PC-9 (cell line): ENCODE measurements at places on chromosomes 4 and X. TPM values are rescaled to one million over a fixed set of nuclear protein-coding genes. Genes with fewer than 3 reads are reported as not detected.

The HPSE gene
- 4.4 and 6.6 TPM in 2 replicates for total RNA-seq

The TMEM144 gene
- total RNA-seq = 9.2 and 13.4 TPM in 2 replicates

The GLRA3 gene
- total RNA-seq = 0.39 TPM in 1 of 2 replicates, not detected in the other

The RBMXL3 gene
- not detected in 2 replicates for total RNA-seq

The TIGD4 gene
- total RNA-seq = 0.35 and 0.70 TPM in 2 replicates

The MAGEA3 gene
- 133 and 135 TPM in 2 replicates for total RNA-seq

The SMIM43 gene
- not detected in 2 replicates for total RNA-seq

The TBX22 gene
- total RNA-seq = not detected in 2 replicates

The MID1 gene
- total RNA-seq = 57.0 and 79.5 TPM in 2 replicates

The CSN1S1 gene
- total RNA-seq = not detected in 2 replicates

The SLC10A4 gene
- total RNA-seq = 0.23 TPM in 1 of 2 replicates, not detected in the other

The CYBB gene
- total RNA-seq = 0.13 and 0.31 TPM in 2 replicates

DNA sequence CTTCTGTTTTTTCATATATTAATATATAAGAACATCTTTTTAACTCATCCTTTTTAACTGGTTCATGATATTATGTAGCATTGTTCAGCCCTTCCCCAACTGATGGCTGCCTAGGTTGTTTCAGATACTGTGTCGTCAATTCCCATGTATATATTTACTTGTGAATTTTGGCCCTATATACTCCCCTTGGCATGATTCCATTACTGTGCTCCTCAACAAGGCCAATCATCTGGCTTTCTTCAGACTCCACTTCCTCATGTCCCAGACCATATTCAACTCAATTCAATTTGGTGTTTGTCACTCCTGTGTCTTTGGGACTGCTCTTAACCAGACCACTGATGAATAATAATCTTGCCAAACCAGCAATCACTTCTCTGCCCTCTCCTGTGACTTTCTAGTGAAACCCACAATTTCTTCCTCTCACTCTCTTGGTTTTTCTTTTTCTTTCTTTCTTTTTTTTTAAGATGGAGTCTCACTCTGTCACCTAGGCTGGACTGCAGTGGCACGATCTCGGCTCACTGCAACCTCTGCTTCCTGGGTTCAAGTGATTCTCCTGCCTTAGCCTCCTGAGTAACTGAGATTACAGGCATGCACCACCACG is 2.7 kb upstream of the WDR45 start:
- H3K27me3 ChIP-seq = no peaks in the 10 kb centered on the region
- no peaks in the 10 kb centered on the region for H3K4me1 ChIP-seq
- H3K27ac ChIP-seq = no peak overlapping the region

DNA sequence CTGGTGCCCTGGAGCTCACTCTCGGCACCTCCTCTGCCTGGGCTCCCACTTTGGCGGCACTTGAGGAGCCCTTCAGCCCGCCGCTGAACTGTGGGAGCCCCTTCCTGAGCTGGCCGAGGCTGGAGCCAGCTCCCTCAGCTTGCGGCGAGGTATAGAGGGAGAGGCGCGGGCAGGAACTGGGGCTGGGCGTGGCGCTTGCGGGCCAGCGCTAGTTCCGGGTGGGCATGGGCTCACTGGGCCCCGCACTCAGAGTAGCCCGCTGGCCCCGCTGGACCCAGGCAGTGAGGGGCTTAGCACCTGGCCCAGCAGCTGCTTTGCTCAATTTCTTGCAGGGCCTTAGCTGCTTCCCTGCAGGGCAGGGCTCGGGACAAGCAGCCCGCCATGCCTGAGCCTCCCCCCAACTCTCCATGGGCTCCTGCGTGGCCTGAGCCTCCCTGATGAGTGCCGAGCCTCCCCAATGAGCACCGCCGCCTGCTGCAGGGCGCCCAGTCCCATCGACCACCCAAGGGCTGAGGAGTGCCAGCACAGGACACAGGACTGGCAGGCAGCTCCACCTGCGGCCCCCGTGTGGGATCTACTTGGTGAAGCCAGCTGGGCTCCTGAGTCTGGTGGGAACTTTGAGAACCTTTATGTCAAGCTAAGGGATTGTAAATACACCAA is 26.7 kb upstream of the FAM90A26 start:
- no peak overlapping the region for H3K4me3 ChIP-seq
- H3K27me3 ChIP-seq = no peaks in the 10 kb centered on the region
- H3K4me1 ChIP-seq = no peaks in the 10 kb centered on the region

DNA sequence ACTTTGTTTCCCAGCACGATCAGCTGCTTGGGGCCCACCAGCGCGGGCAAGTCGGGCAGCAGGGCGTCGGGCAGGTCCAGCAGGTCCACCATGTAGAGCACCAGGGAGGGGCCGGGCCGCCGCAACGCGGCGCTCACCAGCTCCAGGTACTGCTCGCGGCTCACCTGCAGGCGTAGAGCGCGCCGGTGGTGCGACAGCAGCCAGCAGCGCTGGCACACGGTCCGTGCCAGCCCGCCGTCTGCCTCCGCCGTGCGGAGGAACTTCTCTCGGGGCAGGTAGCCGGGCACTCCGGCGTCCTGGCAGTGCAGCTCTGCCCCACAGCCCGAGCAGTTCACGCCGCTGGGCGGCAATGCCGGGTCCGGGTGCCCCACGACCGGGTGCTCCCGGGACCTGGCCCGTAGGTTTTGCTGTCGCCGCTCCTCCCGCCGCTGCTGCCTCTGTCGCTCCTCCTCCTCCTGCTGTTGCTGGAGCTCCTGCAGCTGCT is 527 bp downstream of the NOA1 start:
- peak; percentile 62 for DNase-seq
- peaks cover 25% of the 10 kb centered on the region for H3K4me1 ChIP-seq
- peaks cover 21% of the 10 kb centered on the region for H3K36me3 ChIP-seq
- H3K27me3 ChIP-seq = no peaks in the 10 kb centered on the region
- H3K4me3 ChIP-seq = peak overlapping the region; percentile 91
- peak overlapping the region; percentile 84; the same call in 1 of the 2 replicates for H3K27ac ChIP-seq

DNA sequence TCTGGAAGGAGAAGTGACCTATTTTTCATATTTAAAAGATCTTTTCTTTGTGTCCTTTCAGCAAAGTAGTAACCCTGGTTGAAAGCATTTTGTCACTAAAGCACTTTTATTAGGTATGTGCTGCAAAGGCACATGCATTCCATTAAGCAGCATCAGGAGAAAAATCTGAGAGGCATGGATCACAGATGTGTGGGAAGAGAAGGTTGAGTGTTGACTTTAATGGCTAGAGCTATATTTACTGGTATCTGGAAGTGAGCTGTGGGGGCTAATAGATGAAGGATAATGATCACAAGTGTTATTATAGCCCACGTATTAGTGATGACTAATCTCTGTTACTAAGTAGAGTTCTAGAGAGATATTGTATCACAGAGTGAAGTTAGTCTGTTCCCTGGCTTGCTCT is 1520.7 kb downstream of the ARAP2 start:
- H3K27me3 ChIP-seq = no peaks in the 10 kb centered on the region
- no peaks in the 10 kb centered on the region for H3K36me3 ChIP-seq
- H3K4me1 ChIP-seq = no peaks in the 10 kb centered on the region
- no peak overlapping the region for H3K27ac ChIP-seq

DNA sequence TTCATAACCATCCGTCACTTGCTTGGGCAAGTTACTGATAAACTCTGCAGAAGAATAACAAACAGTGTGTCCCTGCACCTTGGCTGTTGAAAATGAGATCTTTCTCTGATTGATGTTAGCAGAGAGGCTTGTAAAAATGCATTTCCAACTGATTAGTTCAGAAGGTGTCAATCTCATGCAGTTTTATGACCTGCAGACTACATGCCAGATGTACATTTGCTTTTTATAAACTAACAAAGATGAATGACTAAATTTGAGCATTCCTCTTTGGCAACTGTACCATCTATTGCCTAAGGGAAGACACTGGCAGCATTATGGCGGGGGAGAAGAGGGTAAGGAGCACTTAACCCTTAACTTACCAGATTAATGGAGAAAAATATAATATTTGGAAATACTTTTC is 192.8 kb downstream of the DCTD start:
- no peak for DNase-seq
- no peaks in the 10 kb centered on the region for H3K36me3 ChIP-seq
- H3K27me3 ChIP-seq = peaks cover 33% of the 10 kb centered on the region
- no peaks in the 10 kb centered on the region for H3K4me1 ChIP-seq
- H3K4me3 ChIP-seq = no peak overlapping the region

GRCh38 chrX:134688031-134688823 is 30.0 kb upstream of the PLAC1 start:
- no peaks in the 10 kb centered on the region for H3K27me3 ChIP-seq
- no peaks in the 10 kb centered on the region for H3K36me3 ChIP-seq
- DNase-seq = no peak
- peaks cover 8% of the 10 kb centered on the region; the same call in 1 of the 2 replicates for H3K4me1 ChIP-seq
- H3K27ac ChIP-seq = no peak overlapping the region
- H3K4me3 ChIP-seq = no peak overlapping the region

GRCh38 chrX:129980001-129980401 is 2.4 kb upstream of the BCORL1 start:
- peak; percentile 17 for DNase-seq
- no peak overlapping the region for H3K27ac ChIP-seq
- 0 out of 2 replicates have a peak, but pooled peaks cover 5% of the 10 kb centered on the region for H3K4me1 ChIP-seq
- H3K36me3 ChIP-seq = no peaks in the 10 kb centered on the region

DNA sequence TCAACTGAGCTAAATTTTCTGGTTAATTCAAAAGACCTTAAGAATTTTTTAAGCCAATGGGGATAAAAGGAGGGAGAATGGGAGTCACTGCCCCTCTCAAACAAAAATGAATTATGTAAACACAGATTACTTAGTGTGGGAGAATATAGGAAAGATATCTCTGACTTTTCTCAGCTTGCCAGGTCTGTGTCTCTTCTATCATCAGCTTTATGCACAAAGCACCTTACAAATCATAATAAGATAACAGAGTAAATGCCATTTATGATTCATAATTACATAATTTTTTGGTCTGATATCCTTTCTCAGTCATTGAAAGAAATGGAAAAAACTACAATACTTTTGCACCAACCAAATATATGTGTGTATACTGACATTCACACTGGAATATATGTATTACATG is 604.6 kb upstream of the FAM241A start:
- no peak overlapping the region for H3K4me3 ChIP-seq
- H3K27ac ChIP-seq = no peak overlapping the region
- H3K4me1 ChIP-seq = no peaks in the 10 kb centered on the region
- no peaks in the 10 kb centered on the region for H3K27me3 ChIP-seq
- no peaks in the 10 kb centered on the region for H3K36me3 ChIP-seq
- DNase-seq = no peak

- H3K27me3 ChIP-seq = no peaks in the 10 kb centered on the region
- H3K36me3 ChIP-seq = no peaks in the 10 kb centered on the region
- H3K27ac ChIP-seq = no peak overlapping the region
Observed at GRCh38 chr4:102632241-102633065, 128.3 kb downstream of the MANBA start.

DNA sequence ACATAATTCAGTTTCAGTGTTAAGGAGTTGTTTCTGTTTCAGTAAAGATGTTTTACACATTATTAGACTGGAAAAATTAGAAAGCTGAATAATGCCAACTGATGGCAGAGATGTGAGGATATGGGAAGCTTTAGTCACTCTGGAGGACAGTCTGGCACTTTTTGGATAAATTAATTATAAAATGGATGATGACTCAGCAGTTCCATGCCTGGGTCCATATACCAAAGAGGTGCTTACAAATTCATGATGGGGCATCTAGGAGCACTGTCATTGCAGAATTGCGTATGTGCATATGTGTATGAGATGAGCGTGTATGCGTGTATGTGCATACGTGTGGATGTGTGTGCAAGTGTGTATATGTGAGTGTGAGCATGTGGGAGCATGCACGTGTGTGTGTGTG is 31.2 kb upstream of the ANKRD50 start:
- no peak overlapping the region for H3K4me3 ChIP-seq
- no peak for DNase-seq
- H3K36me3 ChIP-seq = no peaks in the 10 kb centered on the region
- no peak overlapping the region for H3K27ac ChIP-seq
- no peaks in the 10 kb centered on the region for H3K27me3 ChIP-seq
- no peaks in the 10 kb centered on the region for H3K4me1 ChIP-seq

GRCh38 chr4:106063009-106063408 is 167.7 kb downstream of the NPNT start:
- 0 out of 2 replicates have a peak overlapping the region, but pooled peaks have one; percentile 26 for H3K27ac ChIP-seq
- H3K4me3 ChIP-seq = no peak overlapping the region
- peak; percentile 61 for DNase-seq
- H3K36me3 ChIP-seq = no peaks in the 10 kb centered on the region
- H3K4me1 ChIP-seq = peaks cover 15% of the 10 kb centered on the region

DNA sequence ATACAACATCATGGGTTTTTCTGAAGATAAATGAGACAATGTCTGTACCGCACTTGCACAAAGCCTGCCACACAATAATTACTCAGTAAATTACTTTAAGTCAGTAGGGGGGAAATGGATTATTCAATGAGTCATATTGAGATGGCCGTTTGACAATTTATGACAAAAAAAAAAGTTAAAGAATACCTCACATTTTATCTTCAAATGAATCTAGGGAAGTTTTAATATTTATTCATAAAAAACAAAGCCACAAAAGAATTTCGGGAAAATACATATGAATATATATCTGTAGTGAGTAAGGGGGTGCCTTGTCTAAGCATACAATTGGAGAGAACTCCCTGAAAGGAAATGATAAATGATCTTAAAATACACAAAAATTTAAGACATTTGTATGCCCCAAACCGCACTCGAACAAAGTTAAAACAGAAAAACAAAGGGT is 197.0 kb upstream of the SLC7A11 start:
- no peaks in the 10 kb centered on the region for H3K4me1 ChIP-seq
- no peak for DNase-seq
- no peak overlapping the region for H3K4me3 ChIP-seq
- H3K27me3 ChIP-seq = no peaks in the 10 kb centered on the region
- no peak overlapping the region for H3K27ac ChIP-seq
- no peaks in the 10 kb centered on the region for H3K36me3 ChIP-seq

- DNase-seq = no peak
- no peaks in the 10 kb centered on the region for H3K27me3 ChIP-seq
- 0 out of 2 replicates have a peak, but pooled peaks cover 11% of the 10 kb centered on the region for H3K4me1 ChIP-seq
- H3K4me3 ChIP-seq = no peak overlapping the region
- peak overlapping the region; percentile 50 for H3K27ac ChIP-seq
- no peaks in the 10 kb centered on the region for H3K36me3 ChIP-seq
Observed at GRCh38 chrX:138877746-138878145, 166.2 kb upstream of the FGF13 start.

GRCh38 chr4:26779674-26780073 is 81.0 kb upstream of the STIM2 start:
- no peak overlapping the region for H3K4me3 ChIP-seq
- H3K4me1 ChIP-seq = no peaks in the 10 kb centered on the region
- DNase-seq = no peak
- H3K27ac ChIP-seq = no peak overlapping the region
- no peaks in the 10 kb centered on the region for H3K27me3 ChIP-seq

DNA sequence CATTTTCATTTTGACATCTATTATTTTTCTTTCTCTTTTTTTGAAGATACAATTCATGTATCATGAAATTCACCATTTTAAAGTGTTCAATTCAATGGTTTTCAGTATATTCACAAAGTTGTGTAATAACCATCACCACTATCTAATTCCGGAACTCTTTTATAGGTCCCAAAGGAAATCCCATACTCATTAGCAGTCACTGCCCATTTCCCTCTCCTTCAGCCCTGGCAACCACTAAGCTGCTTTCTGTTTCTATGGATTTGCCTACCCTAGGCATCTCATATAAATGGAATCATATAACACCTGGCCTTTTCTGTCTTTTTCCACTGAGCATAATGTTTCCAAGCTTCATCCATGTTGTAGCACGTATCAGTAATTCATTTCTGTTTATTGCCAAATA is 3.2 kb upstream of the FGF2 start:
- no peak for DNase-seq
- no peaks in the 10 kb centered on the region for H3K27me3 ChIP-seq
- H3K4me3 ChIP-seq = no peak overlapping the region

- H3K4me3 ChIP-seq = peak overlapping the region; percentile 36; the same call in 1 of the 2 replicates
- H3K4me1 ChIP-seq = peaks cover 14% of the 10 kb centered on the region
- H3K27ac ChIP-seq = no peak overlapping the region
- peak; percentile 48 for DNase-seq
Observed at GRCh38 chrX:130330706-130331105, 9.0 kb upstream of the SLC25A14 start.
